DMS79 (cell line): ENCODE measurements at places on chromosomes 4 and X.

GRCh38 chrX:3550160-3550751 lies 163.2 kb downstream of the PRKX start:
- DNase-seq: no peak

GRCh38 chrX:72306851-72307645 lies 1.3 kb upstream of the CITED1 start:
- DNase-seq: peak; percentile 59

- DNase-seq: no peak
These were observed 33.5 kb downstream of the PCDH19 start for GRCh38 chrX:100376576-100376975.

GRCh38 chr4:25813448-25814106 lies 49.2 kb downstream of the SEL1L3 start:
- DNase-seq: no peak

DNA sequence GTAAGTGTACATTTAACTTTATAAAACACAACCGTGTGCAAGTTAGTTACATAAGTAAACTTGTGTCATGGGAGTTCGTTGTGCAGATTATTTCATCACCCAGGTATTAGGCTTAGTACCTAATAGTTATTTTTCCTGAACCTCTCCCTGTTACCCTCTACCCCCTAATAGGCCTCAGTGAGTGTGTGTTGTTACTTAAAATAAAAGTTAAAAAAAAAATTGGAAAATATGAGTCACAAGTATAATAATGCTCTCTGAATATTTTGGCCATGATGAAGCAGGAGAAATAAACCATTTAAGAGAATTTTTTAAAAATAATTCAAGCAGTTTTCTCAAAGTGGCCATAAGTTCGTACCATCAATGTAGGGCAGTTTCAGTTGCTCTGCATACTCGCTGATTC lies 105.1 kb upstream of the GRID2 start:
- DNase-seq: no peak

GRCh38 chr4:81737865-81738559 lies 266.3 kb upstream of the RASGEF1B start:
- DNase-seq: no peak

DNA sequence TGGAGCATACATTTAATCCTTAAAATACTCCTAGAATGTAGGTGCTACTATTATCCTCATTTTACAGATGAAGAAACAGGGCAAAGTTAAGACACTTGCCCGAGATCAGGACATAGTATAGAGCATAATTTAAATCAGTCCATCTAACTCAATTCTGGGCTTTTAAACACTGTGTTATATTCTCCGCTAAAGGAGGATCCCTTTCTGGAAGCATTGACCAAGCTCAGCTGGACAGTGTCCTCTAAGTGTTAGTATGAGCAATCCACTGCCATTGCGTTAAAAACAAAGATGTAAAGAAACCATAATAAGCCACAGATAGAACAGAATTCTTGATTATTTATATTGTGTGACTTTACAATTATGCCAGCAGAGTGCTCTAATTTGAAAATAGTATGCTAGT lies 207.0 kb downstream of the ARHGAP24 start:
- DNase-seq: no peak

- no peak for DNase-seq
These were observed 57.6 kb upstream of the LGI2 start for GRCh38 chr4:25088093-25088952.

GRCh38 chr4:152346526-152346925 lies 189.4 kb downstream of the FBXW7 start:
- DNase-seq: no peak

- no peak for DNase-seq
These were observed 94.7 kb upstream of the NEIL3 start for GRCh38 chr4:177214935-177215334.

GRCh38 chr4:93747220-93747619 lies 81.3 kb upstream of the ATOH1 start:
- DNase-seq: no peak
